LHCN-M2 (cell line): ENCODE measurements at places on chromosomes 12 and 14.

- DNase-seq: peak; percentile 67
Measured at GRCh38 chr14:53054457-53054856, 98.7 kb downstream of the DDHD1 start.

GRCh38 chr14:65224799-65225198 lies 122.5 kb upstream of the MAX start:
- DNase-seq: peak; percentile 76

DNA sequence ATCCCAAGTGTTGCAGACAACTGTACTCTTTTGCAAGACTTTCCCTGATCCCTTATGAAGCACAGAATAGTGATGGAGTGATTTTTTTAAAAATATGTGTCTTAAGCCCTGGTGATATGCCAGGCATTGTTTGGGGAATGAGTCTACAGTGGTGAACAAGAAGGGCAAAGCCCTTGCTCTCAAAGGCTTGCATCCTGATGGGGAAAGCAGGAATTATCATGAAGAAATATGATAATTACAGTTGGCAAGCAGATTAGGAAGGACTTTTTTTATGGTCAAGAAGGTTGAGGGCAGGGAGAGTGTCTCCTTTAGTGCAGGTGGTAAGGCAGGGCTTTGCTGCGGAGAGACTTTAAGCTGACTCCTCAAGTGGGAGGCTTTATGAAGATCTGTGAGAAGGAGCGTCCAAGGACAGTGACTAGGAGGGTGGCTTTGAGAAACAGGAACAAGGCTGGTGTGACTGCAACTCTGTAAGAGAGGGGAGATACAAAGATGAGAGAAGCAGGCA lies 100.2 kb downstream of the SYNE2 start:
- DNase-seq: peak; percentile 24

DNA sequence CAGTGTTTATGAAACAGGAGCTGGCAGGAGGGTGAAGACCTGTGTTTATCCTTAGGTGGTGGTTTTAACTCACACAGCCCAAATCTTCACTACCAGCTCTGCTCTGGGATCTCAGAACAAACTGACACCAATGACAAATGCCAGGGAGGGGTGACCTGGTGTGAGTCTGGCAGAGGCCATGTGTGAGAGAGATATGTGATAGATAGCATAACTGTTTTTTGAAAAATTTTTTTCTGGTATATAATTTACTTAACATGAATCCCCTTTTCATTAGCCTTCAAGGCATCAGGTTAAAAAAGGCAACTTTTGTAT lies 51.5 kb downstream of the SLC38A4 start:
- no peak for DNase-seq

DNA sequence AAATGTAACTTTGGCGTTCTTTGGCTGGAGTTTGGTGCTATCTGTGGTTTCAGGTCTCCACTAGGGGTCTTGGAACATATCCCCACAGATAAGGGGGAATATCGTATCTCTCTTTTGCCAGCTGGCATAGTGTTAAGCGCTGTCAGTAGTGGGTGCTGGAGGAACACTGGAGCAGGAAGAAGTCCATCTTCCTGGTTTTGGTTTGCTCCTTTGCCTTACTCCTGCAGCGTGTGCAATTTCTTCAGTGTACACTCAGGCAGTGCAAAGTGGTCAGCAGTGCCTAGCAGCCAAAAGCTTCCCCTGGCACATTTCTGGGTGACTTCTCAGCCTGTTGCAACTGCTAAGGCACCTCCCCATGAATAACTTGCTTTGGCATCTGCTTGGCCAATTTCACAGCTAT lies 11.7 kb upstream of the RIPK3 start:
- peak; percentile 50 for DNase-seq

GRCh38 chr12:32761716-32762115 lies 6.0 kb upstream of the YARS2 start:
- no peak for DNase-seq

GRCh38 chr14:73105050-73105449 lies 31.3 kb upstream of the PSEN1 start:
- DNase-seq: no peak

GRCh38 chr12:6767353-6768319 lies 1.5 kb downstream of the PTMS start:
- DNase-seq: no peak

DNA sequence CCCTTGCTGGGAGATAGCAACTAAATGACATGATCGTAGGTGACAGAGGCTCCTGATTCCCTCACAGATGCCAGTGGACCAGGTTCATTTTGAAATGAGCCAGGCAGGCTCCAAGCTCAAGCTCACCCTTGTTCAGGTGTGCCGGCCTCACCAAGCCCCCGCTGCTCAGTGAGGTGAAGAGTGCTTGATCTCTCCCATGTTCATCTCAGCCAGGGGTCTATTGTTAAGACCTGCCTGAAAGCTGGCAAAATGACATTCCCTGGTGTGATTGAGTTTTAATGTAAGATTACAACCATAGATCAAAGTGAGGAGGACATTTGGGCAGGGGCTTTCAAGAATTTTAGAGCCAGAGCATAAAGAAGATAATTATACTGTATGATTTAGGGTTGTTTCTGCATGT lies 497.9 kb downstream of the EGLN3 start:
- no peak for DNase-seq

DNA sequence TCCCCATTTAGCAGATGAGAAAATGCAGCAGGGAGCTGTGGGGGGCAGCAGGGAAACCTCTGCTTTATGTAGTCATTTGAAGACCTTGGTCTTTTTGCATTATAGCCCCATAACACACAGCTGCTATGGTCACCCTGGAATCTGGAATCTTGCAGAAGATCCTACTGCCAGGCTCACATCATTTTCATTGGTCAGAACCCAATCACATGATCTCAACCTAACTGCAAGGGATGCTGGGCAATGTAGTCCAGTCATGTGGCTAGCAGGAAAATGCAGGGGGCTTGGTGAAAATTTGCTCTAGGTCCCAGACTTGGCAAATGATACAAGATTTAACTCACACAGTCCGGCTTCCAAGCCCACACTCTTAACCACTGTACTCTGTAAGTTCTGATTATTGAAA lies 1028.7 kb downstream of the AACS start:
- DNase-seq: peak; percentile 34

GRCh38 chr14:104096751-104097700 lies 11.5 kb downstream of the ASPG start:
- peak; percentile 38 for DNase-seq

- DNase-seq: no peak
Measured at GRCh38 chr12:12564911-12565310, 2.2 kb upstream of the DUSP16 start.

DNA sequence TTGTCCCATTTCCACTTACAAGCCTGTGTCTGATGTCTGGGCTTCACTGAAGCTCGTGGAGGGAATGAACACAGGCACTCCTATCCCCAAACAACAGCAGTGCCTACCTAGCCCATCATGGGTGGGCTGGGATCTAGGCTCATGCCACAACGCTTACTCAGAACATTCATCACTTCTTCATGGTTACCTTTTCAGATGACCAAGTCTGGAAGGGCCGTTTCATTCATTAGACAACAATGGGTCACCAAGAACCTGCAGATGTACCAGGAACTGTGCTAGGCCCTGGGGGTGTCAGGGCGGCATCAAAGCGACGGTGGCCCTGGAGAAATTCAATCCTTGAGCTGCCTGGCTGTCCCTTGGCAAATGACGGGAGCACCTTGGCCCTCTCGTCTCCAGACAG lies 64.9 kb upstream of the FZD10 start:
- DNase-seq: no peak

GRCh38 chr14:105530285-105531087 lies 4.1 kb downstream of the TMEM121 start:
- DNase-seq: no peak

DNA sequence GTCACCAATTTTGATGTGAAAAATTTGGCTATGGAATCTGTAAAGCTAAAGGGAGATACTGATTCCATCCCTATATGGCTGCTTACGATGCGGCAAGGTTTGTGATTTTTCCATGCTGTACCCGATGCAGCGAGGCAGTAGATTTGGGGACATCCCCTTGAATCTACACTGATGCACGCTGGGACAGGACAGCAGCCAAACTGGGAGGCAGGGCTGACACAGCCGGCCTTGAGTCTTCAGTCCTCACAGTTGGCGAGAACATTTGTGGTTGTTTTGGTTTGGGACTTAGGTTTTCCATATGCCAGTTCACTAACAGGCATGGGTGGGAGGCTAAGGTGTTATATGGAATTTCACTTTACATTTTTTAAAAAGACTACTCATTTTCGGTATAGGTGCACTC lies 3.8 kb downstream of the GALNT16 start:
- DNase-seq: peak; percentile 57

DNA sequence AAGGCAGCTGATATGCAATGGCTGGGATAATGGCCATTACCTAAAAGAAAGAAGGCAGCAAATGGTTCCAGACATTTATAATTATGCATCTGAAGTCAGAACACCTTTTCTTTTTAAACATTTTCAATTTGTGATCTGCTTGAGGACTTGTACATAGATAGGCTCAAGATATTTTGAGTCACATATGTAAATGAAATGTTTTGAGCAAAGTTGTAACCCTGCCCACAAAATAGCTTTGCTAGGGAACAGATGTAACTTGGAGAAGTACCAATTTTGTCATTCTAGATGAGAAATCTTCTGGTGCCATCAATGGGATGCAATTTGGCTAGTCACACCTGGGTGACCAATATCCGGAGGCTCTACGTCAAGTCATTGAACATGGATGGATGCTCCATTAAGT lies 123.1 kb downstream of the FLRT2 start:
- DNase-seq: no peak

DNA sequence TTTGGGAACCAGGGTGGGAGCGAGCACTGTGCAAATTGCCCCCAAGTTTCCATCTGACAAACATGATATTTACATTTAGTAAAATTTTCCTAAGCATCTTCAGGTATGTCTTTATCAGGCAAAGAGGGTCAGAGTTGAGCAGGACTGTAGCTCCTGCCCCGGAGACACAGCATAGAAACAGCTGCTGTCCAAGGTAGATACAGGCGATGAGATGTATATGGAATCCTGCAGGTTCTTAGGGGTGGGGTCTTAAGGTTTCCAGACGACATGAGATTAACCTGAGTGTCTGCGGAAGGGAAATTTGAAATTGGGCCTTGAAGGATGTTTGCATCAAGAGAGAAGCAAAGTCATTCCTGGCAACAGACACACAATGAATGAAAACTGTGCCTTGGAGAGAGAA lies 998.8 kb downstream of the AACS start:
- no peak for DNase-seq

DNA sequence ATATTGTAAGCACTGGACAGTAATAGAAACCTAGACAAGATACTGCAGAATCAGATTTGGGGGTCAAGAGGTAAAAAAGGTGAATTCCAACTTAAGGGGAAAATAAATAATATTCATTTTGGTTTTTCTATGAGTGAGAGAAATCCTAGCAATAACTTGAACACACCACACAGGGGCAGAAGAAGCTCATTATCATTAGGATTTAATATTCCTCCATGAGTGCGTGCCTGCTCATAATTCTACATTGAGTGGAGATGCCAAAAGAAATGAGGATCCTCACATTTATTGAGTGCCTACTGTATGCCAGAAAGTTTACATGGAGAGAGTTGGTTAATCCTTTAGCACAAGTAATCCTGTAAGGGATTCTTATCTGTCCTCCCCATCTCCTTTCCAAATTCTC lies 40.5 kb upstream of the C14orf132 start:
- peak; percentile 31 for DNase-seq

GRCh38 chr12:102763471-102763870 lies 153.6 kb downstream of the PAH start:
- DNase-seq: no peak

- no peak for DNase-seq
Measured at GRCh38 chr12:25883026-25883916, 75.2 kb upstream of the RASSF8 start.

- no peak for DNase-seq
Measured at GRCh38 chr12:51841727-51842126, 6.8 kb downstream of the FIGNL2 start.
